ENCODE measurements at places on chromosomes 3 and 15. TPM values are rescaled to one million over a fixed set of nuclear protein-coding genes. Genes with fewer than 3 reads are reported as not detected.

The ELP6 gene
- 20.6 TPM for total RNA-seq

The PPIB gene
- total RNA-seq: 1,137 TPM

The WDR49 gene
- not detected for total RNA-seq

The PIERCE2 gene
- total RNA-seq: 3.7 TPM

The FEZF2 gene
- total RNA-seq: not detected

The XCR1 gene
- not detected for total RNA-seq

The RLBP1 gene
- not detected for total RNA-seq

The NEIL1 gene
- total RNA-seq: not detected

The PEX5L gene
- total RNA-seq: not detected

The NME9 gene
- not detected for total RNA-seq

The MITF gene
- 4.7 TPM for total RNA-seq

DNA sequence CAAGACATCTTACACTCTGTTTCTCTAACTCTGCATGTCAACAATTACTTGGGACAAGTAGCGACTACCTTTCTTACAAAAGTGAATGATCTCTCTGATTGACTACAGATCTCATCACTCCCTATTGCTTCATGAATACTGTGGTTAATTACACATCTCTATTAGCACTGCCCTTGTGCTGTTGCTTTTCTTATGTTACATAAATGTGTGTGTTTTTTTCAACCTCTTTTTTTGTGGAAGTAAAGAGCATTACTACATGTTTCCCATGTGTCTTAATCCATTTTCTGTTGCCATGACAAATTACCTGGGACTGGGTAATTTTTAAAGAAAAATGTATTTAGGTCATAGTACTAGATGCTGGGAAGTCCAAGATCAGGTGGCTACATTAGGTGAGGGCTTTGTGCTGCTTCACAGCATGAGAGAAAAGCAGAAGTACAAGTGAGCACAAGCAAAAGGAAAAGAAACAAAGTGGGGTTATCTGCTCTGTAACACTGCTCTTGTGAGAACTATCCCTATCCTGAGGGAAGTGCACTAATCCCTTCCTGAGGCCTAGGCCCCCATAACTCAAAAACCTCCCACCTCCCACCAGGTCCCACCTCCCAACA, 298.2 kb upstream of the SATB1 start:
- DNase-seq: no peak

- DNase-seq: no peak
Measured at GRCh38 chr15:74229686-74230085, 6.4 kb upstream of the CCDC33 start.

DNA sequence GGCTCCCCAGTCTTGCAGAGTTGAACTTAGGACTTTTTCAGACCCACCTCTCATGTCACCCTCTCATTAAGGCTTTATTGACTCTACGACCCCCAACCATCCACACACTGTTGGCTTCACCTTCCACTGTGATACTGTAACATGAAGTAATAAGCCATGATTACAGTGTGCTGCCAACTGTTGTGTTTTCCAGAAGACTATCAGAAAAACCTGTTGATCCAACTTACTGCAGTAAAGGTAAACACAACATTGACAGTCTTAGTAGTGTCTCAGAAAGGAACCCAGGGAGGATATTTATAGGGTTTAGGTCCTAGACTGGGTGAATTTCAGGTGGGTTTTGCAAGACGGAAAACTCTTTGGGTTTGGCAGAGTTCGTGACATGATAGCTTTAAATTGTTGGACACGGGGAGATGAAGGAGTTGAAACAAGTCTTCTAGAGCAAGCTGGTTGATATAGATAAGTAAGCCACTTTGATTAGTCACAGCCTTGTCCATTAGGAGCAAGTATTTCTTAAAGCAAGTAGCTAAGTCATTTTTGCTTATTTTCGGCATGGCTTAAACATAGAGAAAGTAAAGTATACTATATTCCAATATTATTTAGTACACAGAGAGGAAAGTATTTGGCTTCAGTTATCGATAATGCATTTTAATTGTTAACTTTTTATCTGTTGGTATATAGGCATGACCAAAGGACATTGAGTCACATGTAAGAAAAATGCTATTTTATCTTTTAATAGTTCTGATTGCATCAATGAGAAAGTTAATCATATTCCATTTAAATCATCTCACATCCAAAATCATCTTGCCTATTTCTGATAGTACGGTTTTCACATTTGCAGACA, 2.4 kb upstream of the COL6A5 start:
- no peak for DNase-seq

DNA sequence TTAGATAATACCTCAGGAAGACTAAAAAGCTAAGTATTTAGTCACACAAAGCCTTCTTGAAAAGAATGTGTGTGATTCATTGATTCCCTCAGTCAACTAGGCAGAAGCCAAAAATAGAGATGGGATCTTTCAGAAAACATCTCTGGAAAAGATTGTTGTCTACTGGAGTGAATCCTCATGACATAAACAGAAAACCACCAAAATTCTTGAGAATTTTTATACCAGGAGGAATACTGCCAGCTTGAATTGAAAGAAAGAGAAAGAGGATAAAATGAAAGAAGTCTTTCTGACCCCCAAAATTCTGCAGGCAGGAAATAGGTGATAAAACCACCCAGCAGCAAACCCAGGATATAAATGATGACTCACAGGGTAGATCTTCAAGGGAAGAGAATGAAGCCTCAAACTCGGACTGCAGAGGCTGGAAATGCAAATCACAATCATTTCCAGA, 363.1 kb upstream of the PLSCR5 start:
- DNase-seq: peak; percentile 57

- no peak for DNase-seq
Measured at GRCh38 chr15:101203029-101203573, 48.7 kb downstream of the CHSY1 start.

- DNase-seq: no peak
Measured at GRCh38 chr15:88912500-88912921, 668 bp downstream of the MFGE8 start.

DNA sequence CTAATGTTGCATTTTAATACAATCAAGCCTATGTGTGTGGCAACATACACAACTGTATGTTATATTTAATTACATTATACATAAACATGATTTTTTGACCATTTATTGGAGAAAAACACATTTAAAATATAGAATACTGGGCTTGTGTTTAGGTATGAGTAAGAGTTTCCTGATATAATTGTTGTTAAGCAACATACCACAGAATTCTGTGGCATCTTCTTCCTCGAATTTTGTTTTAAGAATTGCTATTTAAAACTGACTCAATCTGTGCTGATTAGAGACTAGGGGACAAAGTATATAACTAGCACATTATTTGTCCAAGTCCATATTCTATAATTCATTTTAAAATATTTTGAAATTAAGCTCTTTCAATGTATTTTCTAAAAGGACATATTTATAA, 376.8 kb upstream of the THBS1 start:
- no peak for DNase-seq

- no peak for DNase-seq
Measured at GRCh38 chr15:47003568-47003967, 713.7 kb upstream of the SEMA6D start.

DNA sequence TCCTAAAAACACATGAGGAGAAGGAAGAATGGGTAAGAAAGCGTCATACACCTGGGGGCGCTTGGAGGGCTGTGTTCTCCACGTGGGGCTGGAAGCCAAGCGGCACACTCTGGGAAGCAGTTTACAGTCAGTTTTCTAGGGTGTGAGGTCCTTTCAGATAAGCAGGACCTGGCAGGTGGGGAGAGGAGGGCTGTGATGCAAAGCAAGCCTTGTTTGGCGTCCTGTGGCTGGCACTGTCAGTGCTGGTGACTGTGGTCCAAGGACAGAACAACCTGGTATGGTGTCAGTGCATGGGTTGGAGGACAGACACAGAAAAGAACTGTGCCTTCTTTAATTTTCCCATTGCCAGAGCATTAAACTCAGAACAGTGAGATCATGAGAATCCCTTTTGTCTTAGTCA, 260.7 kb upstream of the NR2E3 start:
- no peak for DNase-seq

DNA sequence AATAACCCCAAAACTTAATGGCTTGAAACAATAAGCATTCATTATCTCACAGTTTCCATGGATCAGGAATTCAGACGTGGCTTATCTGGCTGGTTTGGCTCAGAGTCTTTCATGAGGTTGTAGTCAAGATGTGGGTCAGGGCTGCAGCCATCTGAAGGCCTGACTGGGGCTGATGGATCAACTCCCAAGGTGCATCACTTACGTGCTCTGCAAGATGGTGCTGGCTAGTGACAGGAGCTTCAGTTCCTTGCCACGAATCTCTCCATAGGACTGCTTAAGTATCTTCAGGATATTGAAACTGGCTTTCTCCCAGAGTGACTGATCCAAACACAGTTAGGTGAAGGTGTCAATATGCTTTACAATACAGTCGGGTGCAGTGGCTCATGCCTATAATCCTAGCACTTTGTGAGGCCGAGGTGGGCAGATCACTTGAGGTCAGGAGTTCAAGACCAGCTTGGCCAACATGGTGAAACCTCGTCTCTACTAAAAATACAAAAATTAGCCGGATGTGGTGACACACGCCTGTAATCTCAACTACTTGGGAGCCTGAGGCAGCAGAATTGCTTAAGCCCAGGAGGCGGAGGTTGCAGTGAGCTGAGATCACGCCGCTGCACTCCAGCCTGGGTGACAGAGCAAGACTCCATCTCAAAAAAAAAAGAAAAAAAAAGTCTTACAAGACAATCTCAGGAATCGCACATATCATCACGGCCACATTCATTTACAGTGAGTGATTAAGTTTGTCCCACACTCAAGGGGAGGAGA, 28.5 kb upstream of the PTPRG start:
- DNase-seq: no peak

GRCh38 chr15:98838387-98839259, 169.0 kb downstream of the PGPEP1L start:
- no peak for DNase-seq

GRCh38 chr3:6326771-6327170, 534.1 kb upstream of the GRM7 start:
- DNase-seq: no peak

GRCh38 chr3:23748398-23749110, 57.2 kb upstream of the UBE2E1 start:
- DNase-seq: no peak

GRCh38 chr3:196995027-196995426, 26.4 kb upstream of the PIGZ start:
- no peak for DNase-seq

- no peak for DNase-seq
Measured at GRCh38 chr15:51119120-51119519, 24.4 kb upstream of the TNFAIP8L3 start.

GRCh38 chr15:48001393-48002039, 119.3 kb upstream of the SLC24A5 start:
- DNase-seq: no peak

- DNase-seq: peak; percentile 26
Measured at GRCh38 chr3:161409069-161409468, 37.8 kb upstream of the SPTSSB start.
